Osteocyte (in vitro differentiated cells): ENCODE measurements at places on chromosomes 7 and 10.

DNA sequence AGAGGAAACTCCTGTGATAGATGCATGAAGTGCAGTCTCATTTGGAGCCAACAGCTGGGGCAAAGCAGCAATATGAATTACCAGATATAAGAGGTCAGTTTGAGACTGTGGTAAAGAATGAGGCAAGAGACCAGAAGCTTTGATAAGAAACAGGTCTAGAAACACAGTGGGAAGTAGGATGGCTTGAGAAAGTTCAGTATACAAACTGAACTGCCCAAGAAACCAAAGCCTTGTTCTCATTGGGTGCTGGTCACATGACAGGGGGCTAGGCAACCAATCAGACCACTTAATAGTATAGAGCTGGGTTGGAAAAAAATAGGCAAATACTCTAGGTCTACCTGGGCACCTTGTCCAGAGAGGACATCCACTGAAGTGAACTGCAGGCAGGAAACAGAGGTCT is 46.2 kb upstream of the PLCE1 start:
- no peak for DNase-seq

- DNase-seq = no peak
Observed at GRCh38 chr10:71241830-71242621, 29.7 kb downstream of the UNC5B start.

GRCh38 chr7:140027858-140028257 is 34.9 kb downstream of the PARP12 start:
- DNase-seq = peak; percentile 34

DNA sequence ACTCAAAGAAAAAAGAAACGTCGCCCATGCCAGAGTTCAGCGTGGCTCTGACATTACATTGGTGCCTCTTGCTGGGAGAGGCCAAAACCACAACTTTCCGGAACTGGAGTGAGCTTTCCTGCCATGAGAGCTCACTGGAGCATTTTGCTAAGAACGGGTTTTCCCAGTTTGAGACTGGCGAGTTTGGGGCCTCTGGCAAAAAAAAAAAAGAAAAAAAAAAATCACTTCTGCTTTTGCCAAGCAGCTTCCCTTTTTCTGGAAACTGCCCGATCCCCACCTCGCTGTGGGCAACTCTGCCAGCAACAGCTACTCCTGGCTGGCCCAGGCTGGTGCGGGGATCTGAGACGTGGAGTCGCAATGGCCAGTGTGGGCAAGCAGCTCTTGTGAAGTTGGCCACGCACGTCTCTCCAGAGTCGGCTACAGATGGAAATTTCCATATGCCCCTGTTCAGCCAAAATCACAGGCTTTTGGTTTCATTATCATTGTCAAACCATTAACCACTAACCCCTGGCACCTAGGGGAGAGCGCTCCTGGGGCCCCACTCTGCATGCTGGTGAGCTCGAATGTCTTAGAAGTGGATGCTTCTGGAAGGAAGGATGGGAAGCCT is 25.7 kb downstream of the PRKAG2 start:
- no peak for DNase-seq

- DNase-seq = no peak
Observed at GRCh38 chr7:46484906-46485305, 563.8 kb upstream of the IGFBP3 start.

GRCh38 chr10:124065382-124066125 is 27.8 kb downstream of the CHST15 start:
- no peak for DNase-seq

DNA sequence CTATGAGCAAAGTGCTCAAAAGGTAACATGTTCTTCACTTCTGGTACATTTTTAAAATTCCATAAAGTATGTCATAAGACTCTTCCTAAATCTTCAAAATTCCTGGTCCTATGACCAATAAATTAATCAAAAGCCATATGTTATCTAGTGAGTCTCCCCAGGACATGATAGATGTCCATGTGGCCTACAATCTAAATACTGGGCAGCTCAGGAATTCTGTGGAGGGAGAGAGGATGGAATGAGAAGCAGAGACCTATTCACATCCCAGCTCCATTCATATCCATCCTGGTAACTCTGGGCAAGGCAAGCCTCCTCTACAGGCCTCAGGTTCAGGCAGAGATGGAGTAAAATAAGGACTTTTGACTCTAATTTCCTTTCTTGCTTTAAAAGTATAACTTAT is 224.8 kb downstream of the MTERF1 start:
- DNase-seq = no peak

DNA sequence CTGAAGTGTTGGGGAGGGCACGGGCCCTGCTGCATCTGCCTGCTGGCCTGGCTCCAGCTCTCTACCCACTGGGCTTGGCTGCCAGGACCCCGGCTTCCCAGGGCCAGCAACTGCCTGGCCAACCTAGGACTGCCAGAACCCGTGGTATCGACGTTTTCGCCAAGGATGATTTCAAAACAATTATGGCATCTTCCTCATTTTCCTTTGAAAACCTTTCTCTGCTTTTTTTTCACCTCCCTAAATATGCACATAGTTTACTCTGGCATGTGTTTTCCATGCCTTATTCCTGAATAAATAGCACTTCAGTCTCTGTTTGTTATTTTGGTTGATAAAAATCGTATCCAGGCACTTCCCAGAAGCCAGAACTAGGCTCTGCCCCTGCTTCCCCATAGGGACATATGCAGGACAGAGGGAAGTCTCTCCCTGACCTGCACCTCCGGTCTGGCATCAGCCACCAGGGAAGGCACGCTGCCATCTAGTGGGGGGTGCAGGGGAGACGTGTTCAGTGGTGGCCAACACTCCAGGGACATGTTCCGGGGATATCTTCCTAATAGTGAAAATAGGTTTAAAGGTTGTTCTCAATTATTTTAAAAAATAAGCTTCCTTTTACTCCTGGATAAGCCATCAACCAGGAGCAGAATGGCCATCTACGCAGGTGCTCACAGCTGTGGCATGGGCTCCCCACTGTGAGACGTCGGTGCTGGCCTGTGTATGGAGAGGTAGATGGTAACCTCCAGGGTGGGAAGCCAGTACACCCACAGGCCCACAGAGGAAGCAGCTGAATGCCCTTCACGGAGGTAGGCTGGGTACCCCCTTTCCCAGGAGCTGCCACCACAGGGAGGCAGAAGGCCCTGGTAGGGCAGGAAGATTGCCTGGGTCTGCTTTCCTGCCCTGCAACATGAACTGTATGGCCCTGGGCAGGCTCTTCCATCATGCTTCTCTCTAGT is 30.7 kb upstream of the ANTXRL start:
- DNase-seq = peak; percentile 83

- no peak for DNase-seq
Observed at GRCh38 chr7:79624336-79624735, 170.9 kb upstream of the MAGI2 start.

DNA sequence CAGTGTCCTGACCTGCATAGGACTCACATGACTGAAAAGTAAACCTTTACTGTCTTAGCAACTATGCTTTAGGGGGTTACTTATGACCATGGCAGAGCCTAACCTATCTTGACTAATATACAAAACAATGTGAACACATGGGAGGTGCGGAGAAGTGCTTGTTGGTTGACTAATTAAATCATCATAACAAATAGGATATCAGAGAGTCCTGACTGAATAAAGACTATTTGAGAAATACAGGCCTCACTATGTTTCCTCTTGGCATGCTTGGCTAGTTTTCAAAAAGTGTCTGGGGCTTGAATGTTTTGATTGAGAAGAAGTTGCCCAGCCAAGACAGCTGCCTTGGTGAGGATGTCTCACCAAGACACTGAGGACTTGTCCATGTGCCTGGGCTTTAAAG is 104.4 kb upstream of the PHYHIPL start:
- DNase-seq = no peak

DNA sequence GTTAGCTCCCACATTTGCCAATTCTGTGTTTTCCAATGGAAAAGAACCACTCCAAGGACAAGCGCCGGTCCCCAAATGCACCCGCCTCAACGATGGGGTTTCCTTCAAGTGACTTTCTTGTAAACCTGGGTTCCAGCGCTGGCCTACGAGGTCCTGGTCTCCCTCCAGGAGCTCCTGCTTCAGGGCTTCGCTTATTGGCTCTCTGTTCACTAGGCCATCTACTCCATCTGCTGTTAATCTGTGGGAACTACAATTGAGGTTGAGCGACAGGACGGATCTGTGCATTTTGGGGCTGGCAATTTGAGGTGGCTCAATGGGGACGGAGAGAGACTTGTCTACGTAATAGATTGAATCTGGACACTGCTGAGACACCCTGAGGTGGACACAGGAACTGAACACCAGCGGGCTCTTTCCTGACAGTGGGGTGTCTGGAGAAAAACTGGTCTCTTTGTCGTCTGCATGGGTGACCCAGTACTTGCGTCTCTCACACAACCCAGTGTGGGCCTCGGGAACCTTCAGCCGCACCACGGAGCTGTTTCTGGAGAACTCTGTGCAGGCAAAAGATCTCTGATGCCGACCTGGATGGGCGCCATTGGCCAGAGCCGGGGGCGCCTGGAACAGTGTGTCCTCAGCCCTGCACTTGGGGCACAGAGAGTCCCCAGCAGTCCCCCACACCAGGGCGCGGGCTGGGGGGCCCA is 115.9 kb upstream of the ADAM12 start:
- no peak for DNase-seq

- DNase-seq = no peak
Observed at GRCh38 chr10:127123626-127124025, 72.8 kb downstream of the INSYN2A start.

DNA sequence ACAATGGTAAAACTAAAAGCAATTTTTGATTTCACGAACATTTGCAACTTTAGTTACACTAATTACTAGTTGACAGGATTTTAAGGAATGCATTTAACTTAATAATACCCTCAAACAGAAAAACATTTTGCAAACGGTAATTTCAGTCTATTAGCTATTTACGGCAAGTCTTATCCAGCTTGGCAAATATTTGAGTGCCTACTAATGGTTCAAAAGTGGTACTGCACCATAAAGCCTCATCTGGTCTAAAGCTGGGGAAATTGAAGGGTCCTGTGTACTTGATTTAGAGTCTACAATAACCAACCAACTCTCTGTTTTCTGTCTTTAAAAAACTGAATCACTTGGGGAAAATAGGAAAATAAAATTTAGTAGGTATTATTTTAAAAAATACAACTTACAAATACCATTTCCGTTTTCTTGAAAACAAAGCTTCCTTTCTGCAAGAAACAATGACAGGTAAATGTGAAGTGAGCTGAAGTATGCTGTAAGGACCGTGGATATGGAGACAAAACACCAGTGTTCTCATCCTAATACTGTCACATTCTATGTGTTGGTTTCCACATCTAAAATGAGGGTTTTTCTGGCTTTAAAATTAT is 142.3 kb downstream of the VPS50 start:
- no peak for DNase-seq

- no peak for DNase-seq
Observed at GRCh38 chr10:99008054-99008453, 227.6 kb downstream of the HPSE2 start.
